ENCODE measurements at places on chromosomes 3 and 15.

DNA sequence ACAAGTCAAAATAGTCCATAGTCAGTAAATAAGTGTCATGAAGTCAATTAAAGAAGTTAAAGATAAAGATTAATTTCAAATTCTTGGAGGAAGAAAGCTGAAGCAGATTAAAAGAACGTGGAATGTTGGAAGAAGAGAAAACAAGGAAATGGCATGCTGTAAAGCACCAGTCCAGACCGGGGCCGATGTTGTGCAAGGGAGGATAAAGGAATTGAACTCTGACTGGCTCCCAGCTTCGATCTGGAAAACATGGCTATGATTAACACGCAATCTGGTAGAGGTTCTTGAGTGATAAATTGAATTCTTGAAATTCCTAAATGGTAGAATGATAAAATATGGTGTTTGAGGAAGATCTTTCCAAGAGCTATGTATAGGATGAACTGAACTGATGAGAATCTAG, 194.4 kb downstream of the MEIS2 start:
- DNase-seq = no peak

DNA sequence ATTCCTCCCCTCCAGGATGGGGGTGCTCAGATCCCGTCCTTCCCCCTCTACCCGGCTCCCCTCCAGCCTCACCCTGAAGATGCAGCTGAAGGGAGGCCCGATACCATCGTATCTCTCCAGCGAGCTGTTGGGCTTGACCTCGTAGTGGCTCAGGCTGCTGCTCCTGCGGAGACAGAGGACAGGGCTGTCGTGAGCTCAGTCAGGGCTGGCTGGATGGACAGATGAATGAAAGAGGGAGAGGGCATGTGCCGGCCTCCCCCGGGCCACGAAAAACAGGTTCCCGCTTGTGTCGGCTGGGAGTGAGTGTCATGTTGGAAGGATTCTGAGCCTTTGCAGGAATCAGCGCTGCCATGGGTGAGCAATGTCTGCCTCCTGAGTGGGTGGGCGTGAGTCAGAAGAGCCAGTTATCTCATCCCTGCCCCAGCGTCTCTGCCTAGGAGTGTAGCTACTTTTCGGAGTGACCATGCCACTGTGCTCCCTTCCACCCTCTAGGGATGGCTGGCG, 35.2 kb downstream of the FEM1B start:
- peak; percentile 76 for DNase-seq

DNA sequence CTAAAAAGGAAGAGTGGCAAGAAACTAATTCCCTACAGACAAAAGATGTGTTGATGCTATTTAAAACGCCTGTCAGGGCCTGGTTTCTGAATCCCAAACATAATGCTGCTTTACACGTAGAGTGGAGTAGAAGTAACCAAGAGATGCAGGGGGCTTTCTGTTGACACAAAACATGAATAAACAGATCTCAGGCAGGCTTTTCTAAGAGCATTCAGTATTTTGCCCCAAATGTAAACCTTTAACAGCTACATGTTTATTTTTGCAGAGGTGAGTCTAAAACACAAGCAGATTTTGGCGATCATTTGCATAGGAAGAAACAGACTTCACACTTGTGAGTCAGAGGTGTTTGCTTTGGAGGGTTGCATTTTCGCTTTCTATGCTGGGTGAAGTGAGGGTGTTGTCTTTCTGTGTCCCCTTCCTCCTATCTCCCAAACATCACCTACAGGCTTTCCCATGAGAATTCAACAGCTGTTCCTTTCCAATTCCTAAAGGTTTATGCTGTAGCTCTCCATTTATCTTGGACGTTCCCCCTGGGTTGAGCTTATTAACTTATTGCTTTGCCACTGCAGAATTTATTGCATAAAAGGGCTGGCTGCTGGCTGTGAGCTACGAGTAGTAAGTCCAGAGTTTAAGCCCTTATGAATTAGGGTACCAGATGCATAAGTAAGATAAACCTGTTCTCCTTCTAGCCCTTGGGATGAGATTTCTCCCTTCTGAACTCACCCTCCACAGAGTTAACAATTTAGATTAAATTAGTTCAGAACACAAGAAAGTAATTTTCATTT, 156.7 kb downstream of the DIPK2A start:
- DNase-seq = no peak

DNA sequence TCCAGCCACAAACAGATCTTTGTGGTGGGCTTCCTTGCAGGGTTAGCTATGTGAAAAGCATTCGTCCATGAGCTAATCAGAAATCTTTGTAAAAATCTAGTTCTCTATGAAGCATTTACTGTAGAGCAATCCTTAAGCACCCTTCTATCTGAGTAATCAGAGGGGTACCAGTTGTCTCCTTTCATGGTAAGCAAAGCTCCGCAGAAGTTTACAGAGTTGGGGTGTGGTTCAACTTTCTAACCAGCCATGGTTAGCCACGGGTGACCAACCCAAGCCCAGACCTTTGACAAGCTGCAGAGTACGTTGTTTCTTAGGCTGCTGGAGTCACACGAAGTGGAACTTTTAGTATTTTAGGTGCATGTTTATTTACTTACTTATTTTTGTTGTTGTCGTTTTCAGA, 77.4 kb downstream of the FLNB start:
- DNase-seq = no peak

DNA sequence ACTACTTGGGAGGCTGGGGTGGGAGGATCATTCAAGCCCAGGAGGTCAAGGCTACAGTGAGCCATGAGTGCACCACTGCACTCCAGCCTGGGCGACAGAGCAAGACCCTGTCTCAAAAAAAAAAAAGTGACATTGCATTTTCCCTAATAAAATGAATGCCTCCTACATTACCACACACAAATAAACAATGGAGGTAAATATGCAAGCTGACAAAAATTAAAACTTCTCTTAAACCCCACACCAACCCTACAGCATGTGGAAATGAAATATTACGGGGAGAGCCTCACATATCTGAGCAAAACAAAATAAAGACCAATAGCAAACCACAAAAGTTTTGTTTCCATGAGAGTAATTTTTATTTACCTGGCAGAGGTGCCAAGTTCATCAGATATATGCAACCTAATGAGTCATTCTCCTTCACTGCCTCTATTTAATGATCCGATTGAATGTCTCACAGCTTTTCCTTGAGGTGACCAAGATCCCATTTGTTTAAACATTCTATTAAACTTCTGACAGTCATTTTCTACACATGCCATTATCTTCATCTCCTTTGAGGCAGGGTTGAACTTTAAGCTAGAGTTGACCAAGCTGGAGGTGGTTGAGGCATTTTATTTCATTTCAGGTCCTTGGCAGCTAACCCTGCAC, 9.4 kb upstream of the CAV3 start:
- DNase-seq = no peak

DNA sequence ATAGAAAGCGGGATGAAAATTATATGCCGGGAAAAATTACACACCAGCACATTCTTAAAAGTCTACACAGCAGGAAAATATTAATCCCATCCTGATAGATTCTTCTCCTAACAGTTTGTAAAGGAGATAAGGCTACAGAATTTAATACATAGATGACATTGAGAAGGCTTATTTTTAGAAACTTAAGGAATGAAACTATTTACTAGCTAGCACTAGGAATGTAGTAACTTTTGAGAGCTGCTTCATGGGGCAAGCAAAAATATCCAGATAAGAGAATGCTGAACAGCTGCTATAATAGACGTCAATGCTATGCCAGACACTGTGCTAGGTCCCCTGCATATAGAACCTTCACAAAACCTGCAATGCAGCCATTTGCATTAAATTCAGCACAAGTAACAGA, 912.7 kb upstream of the NR2F2 start:
- DNase-seq = no peak

GRCh38 chr15:92806763-92807162, 93.4 kb upstream of the CHD2 start:
- DNase-seq = no peak

DNA sequence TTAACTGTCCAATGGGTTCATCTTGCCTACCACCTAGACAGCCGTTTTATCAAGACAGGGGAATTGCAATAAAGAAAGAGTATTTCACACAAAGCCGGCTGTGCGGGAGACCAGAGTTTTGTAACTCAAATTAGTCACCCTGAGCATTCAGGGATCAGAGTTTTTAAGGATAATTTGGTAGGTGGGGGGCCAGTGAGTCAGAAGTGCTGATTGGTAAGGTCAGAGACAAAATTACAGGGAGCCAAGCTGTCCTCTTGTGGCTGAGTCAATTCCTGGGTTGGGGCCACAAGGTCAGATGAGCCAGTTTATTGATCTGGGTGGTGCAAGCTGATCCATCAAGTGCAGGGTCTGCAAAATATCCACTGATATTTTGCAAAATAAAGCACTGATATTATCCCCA, 29.9 kb upstream of the GPD1L start:
- DNase-seq = no peak

GRCh38 chr3:154745122-154745521, 315.1 kb upstream of the GPR149 start:
- no peak for DNase-seq

DNA sequence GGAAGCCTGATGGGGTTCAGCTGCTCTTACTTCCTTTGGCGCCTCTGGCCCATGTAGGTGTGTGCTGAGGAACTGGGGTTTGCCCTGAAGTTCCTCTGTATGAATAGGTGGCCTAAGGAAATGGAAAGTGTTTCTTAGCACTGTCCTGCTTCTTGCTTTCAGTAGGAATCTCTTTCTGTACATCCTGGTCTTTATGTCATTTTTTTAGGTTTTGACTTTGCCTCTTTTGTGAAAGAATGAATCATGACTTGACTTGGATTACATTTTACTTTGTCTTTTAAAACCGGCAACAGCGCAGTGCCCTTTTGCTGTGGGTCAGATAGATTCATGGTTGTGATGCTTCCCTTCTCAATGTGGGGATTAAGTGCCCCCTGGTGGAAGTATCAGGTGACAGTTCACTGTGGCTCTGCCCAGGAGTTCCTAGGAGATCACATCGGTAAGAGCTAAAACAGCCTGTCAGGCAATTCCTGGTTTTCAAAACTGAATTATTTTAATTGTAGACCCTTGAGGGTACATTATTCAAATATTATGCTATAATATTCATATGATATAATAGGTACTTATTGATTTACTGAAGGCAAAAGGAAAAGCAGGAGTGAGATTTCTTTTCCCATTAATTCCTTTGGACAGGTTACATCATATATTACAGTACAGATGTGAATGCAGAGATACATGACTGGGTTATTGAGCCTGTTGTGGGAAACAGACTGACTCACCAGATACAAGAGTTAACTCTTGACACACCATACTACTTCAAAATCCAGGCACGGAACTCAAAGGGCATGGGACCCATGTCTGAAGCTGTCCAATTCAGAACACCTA, 95.4 kb downstream of the HCN4 start:
- no peak for DNase-seq

GRCh38 chr3:185948292-185948691, 10.5 kb upstream of the TRA2B start:
- DNase-seq = no peak

GRCh38 chr15:81619002-81619401, 245.0 kb upstream of the TMC3 start:
- DNase-seq = no peak

GRCh38 chr15:42707068-42707467, 29.9 kb downstream of the CDAN1 start:
- no peak for DNase-seq

- DNase-seq = no peak
Measured at GRCh38 chr15:58460116-58460790, 28.5 kb downstream of the LIPC start.

DNA sequence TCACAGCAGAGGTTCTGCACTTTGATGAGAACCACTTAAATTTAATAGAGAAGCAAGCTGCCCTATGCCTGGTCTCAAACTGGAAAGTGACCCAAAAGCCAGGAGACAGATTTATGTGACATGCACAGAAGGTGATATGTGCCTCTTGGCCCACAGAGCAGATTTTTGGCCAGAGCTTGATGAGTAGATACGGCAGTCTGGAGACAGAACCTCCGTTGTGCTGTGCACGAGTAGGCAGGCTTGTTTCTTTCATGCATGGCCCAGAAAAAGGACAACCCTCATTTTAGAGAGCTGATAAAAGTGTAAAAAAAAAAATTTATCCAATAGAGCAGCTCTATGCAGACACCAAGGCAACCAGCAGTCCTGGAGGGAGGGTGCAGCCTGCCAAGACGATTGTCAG, 423.1 kb downstream of the CNTN6 start:
- no peak for DNase-seq

- no peak for DNase-seq
Measured at GRCh38 chr15:85374831-85375230, 5.6 kb upstream of the AKAP13 start.

- no peak for DNase-seq
Measured at GRCh38 chr15:86905625-86906256, 826.1 kb downstream of the AGBL1 start.

GRCh38 chr3:153171918-153172317, 9.9 kb downstream of the RAP2B start:
- no peak for DNase-seq

GRCh38 chr3:134327594-134327975, 46.7 kb downstream of the AMOTL2 start:
- peak; percentile 39 for DNase-seq

Measured in aorta (tissue), 5 donors.